Suppressor macrophage treated with lipopolysaccharide for 1 hour (primary cell): ENCODE measurements at places on chromosomes 16 and 17.

- peak; percentile 26 for DNase-seq
Measured at GRCh38 chr16:57675741-57676551, 7.8 kb downstream of the ADGRG3 start.

DNA sequence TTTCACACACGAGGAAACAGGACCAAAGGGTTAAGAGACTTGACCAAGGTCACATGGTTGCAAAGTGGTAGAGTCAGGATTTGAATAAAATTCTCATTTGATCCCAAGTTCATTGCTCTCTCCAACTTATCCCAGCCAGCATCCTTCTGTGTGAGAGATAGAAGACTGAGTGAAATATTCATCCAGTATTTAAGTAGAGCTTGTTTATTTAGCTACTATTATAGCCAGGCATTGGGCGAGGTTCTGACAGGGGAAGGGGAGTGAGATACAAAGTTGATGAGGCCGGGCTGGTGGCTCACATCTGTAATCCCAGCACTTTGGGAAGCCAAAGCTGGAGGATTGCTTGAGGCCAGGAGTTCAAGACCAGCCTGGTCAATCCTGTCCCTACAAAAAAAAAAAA is 4.4 kb downstream of the ITGAL start:
- DNase-seq = no peak

GRCh38 chr16:2267913-2268666 is at the start of gene RNPS1:
TSS of gene RNPS1 (minus strand) at chr16:2268126. CDS start at chr16:2264643, 3,483 bp downstream.
- peak; percentile 99 for DNase-seq

- no peak for DNase-seq
Measured at GRCh38 chr17:11290814-11291213, 49.8 kb downstream of the SHISA6 start.

DNA sequence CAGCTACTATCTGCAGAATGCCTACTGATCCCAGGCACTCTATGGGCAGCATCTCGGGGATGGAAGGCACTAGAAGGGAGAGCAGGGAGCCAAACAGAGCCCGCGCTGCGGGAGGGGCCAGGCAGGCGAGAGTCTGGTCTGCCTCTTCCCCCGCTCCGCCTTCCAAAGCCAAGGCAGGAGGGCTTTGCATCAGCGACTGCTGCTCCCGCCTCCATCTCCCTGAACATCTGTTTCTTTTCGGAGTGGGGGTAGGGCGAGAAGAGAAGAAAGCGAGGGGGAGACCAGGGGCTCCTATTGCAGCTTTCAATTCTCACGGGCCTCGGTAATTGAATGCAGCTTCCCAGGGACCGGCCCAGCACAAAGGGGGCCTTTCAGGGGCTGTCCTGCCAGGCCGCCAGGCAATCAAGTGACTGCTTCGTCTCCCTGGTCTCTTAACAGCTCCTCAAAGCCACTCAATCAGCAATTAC is 31.4 kb upstream of the CDC42EP4 start:
- no peak for DNase-seq

GRCh38 chr17:40610359-40610758 is 37.3 kb downstream of the SMARCE1 start:
- DNase-seq = no peak

- peak; percentile 37 for DNase-seq
Measured at GRCh38 chr17:16439303-16439791, 24.0 kb downstream of the TRPV2 start.

- DNase-seq = no peak
Measured at GRCh38 chr17:13561606-13562270, 40.0 kb downstream of the HS3ST3A1 start.

GRCh38 chr17:50549256-50549941 is 2.4 kb downstream of the SPATA20 start:
- DNase-seq = no peak

DNA sequence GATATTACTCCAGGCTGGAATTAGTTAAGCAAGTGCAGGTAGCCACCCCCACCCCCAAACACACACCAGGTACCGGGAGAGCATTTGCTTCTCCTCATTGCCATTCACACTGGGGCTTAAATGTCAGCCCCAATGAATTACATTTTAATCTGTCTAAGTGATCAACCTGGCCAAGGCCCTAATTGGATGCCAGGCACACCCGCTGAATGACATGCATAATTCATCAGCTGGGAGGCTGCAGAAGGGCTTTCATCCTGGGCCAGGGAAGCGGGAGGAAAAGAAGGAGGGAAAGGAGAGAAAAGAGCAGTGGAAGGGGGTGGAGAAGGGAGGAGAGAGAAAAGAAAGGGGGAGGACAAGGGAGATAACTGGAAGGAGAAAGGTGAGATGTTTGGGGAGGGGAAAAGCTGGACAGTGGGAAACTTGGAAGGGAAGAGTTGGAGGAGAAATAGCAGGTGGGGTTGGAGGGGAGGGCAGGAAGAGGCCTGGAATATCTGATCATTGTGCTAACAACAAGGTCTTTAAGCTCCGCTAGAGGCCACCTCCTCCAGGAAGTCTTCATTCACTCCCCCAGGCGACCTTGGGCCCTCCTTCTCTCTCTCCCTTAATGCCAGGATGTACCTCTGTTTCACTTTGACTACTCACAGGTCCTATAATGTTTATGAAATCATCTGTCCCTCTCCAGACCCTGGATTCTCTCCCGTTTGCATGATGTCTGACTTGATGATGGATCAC is 40.1 kb upstream of the CES5A start:
- no peak for DNase-seq

DNA sequence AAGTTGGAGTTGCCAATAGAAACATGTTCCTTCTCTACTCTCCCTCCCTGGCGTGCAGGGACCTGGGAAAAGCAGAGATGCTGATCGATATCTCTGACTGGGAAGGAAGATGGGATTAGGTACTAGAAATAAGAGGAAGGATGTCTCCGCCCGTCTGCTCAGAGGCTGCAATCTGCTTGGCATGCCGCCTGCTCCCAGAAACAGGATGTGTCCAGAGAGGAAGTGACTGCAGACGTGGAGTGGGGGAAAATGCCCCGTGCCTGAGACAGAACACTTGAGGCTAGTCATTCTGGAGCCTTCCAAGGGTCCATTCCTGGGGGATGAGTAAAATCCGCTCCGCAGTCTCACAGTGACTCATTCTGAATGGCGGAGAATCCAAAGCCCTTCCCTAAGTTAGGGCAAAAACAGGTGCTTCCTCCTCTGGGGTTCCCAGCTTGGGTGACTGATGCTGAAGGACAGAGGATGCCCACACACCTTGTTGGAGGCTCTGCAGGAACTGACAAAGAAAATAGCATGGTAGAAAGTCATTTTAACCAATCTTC is 45.0 kb upstream of the SMURF2 start:
- DNase-seq = peak; percentile 97
